ENCODE measurements at places on chromosomes 16 and 17.

- DNase-seq, result no peak
These were observed 44.1 kb upstream of the DOC2B start for GRCh38 chr17:225551-225950.

DNA sequence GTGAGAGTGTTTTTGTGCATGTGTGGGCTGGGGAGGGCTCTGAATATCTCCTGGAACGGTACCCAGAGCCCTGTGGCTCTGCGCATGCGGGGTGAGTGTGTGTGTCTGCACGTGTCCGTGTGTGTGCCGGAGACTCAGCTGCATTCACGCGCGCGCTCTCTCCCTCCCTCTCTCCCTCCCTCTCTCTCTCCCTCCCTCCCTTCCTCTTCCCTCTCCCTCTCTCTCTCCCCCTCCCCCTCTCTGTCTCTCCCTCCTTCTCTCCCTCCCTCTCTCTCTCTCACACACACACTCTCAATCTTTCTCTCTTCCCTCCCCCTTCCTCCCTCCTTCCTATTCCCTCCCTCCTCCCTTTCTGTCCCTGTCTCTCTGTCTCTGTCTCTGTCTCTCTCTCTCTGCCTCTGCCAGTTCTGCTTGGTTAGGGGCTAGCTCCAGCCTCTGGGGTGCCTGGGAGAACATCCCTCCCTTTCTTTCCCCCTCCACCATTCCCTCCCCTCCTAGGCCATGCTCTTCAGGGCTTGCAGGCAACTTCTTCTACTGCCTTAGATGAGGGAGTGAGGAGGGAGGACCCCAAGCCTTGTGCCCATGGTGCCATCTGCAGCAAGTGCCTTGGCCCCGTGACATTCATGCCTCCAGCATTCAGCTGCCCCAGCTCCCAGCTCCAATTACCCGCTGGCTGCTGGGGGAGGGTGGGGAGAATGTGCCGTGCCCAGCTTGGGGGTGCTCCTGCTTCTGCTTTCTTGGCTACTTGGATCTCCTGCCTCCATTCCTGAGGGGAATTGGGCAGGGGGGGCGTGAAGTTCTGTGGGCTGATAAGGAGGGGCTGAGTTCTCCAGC is 6.4 kb downstream of the THRA start:
- DNase-seq, result peak; percentile 95

DNA sequence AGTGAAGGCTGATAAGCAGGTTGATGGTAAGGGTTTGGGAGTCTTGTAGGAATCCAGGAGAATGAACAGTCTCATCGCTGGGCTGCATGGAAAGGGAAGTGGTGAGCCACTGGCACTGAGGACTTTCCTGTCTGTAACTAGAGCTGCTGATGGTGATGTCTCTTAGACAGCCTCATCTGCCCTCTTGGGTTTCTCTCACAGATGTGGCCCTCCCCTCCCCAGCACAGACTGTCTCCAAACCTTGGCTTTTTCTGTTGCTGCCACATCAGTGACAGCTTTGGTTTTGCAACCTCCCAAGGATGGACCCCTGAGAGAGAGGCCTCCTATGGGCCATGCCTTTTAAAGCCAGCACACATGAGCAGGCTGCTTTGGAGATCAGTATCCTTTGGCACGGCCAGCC is 16.9 kb downstream of the PLCG2 start:
- DNase-seq, result no peak

DNA sequence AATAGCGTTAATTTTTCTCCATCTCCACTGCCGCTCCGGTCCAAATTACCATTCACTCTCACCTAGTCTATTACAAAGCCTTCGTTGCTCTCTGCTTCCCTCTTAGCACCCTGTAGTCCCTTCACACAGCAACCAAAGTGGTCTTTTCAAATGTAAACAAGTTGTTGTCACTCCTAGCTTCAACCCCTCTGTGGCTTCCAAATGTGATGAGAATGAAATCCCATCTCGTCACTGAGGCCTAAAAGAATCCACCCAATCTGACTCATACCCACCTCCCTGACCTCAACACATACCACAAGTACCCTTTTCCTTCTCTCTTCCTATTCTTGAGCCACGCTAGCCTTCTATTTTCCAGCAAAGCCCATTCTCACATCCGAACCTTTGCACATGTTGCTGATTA is 2.2 kb upstream of the PELP1 start:
- no peak for DNase-seq

DNA sequence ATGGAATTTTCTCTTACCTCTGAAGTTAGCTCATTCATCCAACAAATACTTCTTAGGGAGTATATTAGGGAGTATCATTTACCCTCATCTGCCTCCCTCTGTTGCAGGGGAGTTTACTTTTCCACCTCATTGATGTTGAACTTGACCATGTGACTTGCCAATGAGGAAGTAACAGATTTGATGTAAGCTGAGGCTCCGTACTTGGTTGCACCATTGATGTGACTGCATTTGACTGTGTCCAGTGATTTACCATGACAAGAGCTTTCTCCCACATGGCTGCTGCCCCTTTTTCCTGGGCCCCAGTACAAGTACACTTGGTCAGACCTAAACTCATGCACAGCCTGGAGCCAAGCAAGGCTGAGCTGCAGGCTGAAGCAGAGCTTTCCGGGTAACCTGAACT is 81.6 kb upstream of the HS3ST2 start:
- no peak for DNase-seq

GRCh38 chr16:83939266-83939855 is 13.7 kb upstream of the OSGIN1 start:
- no peak for DNase-seq

GRCh38 chr17:20954794-20955193 is 88.0 kb downstream of the USP22 start:
- DNase-seq, result no peak

GRCh38 chr16:841455-842060 is 41.0 kb upstream of the GNG13 start:
- DNase-seq, result no peak

DNA sequence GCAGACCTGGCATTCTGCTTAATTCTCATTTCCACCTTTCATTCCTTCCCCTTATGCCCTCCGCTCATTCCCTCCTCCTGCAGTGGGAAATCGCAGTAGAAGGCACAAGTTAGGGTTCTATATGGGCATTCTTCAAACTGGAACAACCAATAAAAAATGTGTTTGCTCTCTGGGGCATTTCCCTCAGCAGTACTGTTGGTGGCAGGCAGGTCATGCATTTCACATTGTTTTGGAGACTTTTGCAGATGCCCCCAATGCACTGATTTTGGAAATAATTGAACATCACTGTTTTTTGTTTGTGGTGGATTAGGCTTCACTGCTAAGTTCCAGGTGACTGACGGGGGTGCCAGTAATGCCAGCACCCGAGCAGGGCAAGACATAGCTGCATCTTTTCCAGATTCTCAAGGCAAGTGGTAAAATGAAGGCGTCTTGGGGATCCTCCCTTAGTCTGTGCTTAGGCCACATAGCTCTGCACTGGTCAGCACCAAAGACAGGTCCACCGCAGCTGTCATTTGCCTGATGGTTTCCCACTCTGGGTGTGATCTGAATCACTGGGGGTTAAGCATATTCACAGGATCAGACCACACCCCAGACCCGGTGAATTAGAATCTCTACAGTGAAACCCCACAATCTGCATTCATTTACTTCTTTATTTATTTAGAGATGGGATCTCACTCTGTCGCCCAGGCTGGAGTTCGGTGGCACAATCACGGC is 304.5 kb downstream of the CPPED1 start:
- no peak for DNase-seq

GRCh38 chr17:55605705-55606487 is 94.6 kb upstream of the SMIM36 start:
- DNase-seq, result no peak

DNA sequence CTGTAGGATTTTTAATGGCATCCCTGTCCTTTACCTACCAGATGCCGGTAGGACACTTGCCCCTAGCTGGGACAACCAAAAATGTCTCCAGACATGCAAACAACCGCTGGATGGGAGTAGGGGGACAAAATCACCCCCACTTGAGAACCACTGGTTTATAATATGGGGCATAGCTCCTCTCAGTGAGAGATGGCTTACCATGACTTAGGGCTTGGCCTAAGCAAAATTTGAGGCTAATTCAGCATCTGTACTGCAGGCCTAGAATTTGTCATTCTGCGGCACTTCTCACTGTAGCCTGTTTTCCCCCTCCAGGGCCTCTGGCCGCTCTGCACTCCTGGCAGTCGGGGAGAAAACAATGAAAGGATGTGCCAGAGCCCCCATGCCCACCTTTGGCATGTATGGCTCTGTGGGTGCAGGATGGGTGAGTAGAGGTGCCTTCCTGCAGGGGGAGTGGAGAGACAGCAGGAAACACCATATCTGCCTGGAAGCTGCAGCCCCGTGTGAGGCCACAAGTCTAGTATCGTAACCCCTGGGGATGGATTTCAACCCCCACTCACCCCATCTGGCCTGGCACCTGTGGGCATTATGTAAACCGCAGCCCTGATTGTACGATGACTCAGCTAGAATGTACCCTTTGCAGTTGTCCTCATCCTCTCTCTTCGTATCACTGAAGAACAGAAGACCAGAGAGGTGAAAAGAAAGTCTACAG is 268.1 kb downstream of the SOX9 start:
- no peak for DNase-seq

GRCh38 chr16:60127196-60127595 is 1393.1 kb upstream of the GOT2 start:
- no peak for DNase-seq

DNA sequence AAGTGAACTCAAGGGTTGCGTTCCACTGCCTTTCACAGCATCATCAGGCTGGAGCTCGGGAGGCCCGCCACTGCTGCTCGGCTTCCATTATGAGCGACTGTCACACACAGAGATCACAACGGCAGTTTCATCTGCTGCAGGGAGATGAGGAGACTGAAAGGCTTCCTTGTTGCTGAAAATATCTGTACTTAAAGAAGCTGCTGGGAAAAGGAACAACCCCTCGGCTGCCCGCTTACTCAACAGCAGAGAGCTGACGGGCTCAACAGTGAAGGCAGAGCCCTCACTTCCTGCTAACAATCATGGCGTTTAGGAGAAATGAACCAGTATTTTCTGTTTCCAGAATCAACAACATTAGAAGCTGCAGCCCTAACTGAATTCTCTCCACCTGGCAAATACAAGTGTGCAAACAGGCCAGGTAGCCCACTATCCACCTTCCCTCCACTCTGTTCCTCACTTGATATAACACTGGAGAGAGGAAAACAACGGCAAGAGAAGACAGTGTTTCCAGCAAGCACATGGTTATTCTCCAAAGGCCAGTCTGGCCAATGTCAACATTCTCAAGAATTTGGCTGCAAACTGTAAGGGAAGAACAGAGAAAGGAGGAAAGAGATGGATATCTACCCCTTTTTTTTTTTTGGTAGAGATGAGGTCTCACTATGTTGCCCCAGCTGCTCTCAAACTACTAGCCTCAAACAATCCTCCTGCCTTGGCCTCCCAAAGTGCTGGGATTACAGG is 33.7 kb downstream of the MBTPS1 start:
- no peak for DNase-seq

- no peak for DNase-seq
These were observed 45.9 kb upstream of the CLEC19A start for GRCh38 chr16:19239511-19240155.

- no peak for DNase-seq
These were observed 5.5 kb upstream of the ZNF750 start for GRCh38 chr17:82845163-82845807.

DNA sequence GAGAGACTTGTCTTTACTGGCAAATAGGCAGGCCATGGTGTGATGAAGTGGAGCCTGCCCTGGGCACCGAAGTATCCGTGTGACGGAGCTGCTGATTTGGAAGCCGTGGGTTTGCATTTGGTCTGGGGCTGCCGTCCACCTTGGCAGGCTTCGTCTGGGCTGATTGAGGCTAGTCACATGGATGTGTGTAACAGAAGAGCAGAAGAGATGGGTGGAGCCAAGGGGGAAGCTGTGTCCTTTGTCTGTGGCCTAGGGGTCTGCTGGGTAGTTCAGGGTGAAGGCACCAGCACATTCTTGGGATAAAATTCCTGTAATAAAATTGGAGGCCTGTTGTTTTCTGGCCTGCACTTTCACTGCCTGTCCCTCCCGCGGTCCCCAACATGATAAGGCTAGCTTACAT is 106.1 kb downstream of the AATF start:
- DNase-seq, result no peak

GRCh38 chr17:70808596-70808995 is 639.3 kb downstream of the KCNJ2 start:
- DNase-seq, result no peak

- no peak for DNase-seq
These were observed 12.4 kb downstream of the NUP93 start for GRCh38 chr16:56742030-56742984.

- no peak for DNase-seq
These were observed 18.9 kb downstream of the ADGRG1 start for GRCh38 chr16:57647136-57647875.

DNA sequence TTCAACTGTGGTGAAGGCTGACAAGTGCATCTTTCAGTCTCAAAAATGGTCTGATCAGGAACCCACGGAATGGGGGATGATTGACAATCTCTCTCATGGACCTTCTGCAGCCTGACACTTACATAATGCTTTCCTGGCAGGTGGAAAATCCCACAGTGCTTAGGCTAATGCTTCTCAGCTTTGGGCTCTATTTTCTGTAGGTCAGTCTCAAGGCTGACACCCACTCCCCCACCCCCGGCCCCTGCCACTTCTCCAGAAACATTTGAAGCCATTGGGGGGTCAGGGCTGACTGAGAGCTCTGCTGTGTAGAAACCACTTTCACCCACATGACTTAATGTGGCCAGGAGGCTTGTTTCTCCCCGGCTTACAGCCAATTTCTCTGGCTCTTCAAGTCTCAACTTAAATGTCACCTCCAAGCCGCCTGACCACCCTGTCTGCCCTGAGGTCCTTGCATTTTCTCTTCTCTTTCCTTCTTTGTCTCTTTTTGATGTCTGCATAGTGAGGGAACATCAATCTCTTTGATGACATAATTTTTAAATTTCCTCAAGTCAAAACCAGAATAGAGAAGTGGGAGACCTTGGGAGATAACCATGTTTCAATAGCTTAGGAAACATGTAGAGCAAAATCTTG is 16.7 kb upstream of the IRF8 start:
- DNase-seq, result no peak

GRCh38 chr17:68518063-68518815 is 6.0 kb downstream of the PRKAR1A start:
- DNase-seq, result no peak

- no peak for DNase-seq
These were observed 361.9 kb downstream of the C16orf95 start for GRCh38 chr16:86955136-86955855.

GRCh38 chr17:39225959-39226683 is 376 bp upstream of the STAC2 start:
- DNase-seq, result peak; percentile 79

- DNase-seq, result no peak
These were observed 4.3 kb upstream of the C16orf95 start for GRCh38 chr16:87321336-87322107.

DNA sequence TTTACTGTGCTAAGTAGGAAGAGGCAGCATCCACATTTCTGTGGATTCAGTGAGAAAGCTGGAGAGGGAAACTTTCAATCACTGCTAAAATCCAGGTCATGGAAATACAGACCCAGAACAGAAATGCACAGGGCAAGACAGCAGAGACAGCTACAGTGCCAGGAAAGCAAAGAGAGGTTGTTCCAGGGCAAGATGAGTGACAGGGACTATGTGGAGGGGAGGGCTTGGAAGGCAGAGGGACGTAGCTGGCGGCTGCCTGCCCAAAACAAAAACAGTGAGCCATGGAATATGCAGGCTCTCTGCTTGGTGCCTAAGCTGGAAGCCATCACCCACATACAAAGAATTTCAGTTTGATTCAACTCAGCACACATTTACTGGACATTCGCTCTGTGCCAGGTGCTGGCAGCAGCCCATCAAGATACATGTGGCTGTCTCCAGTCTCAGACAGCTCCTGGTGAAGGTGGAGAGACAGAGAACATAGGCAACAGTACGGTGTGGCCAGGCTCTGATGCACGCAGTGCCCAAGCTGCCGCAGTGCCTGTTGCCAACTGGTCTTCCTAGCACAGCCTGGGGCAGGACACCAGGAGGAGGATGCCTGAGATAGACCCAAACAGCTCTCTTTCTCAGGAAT is 88.7 kb downstream of the AIPL1 start:
- DNase-seq, result no peak

Data from dorsolateral prefrontal cortex (tissue), 122 donors.